ENCODE measurements at places on chromosomes 2 and 18. TPM values are rescaled to one million over a fixed set of nuclear protein-coding genes. Genes with fewer than 3 reads are reported as not detected.

Gene ANKRD29
- total RNA-seq: 18.1 TPM

Gene CCDC85A
- total RNA-seq: 0.32 TPM

Gene NPPC
- total RNA-seq: 0.21 TPM

Gene PECR
- 15.6 TPM for total RNA-seq

Gene OBSL1
- total RNA-seq: 19.9 TPM

Gene TMEM237
- 21.3 TPM for total RNA-seq

Gene MTIF2
- 39.8 TPM for total RNA-seq

Gene NCKAP5
- total RNA-seq: 0.83 TPM
